ENCODE measurements at places on chromosomes 2 and 18. TPM values are rescaled to one million over a fixed set of nuclear protein-coding genes. Genes with fewer than 3 reads are reported as not detected.

The GTF3C2 gene
- 65.9 TPM for total RNA-seq

The CLEC4F gene
- total RNA-seq, result not detected

The ITPRIPL1 gene
- total RNA-seq, result not detected

The FAM228A gene
- not detected for total RNA-seq

The DCDC2C gene
- total RNA-seq, result 0.36 TPM

The NCK2 gene
- total RNA-seq, result 21.8 TPM

The CHST10 gene
- 16.0 TPM for total RNA-seq

The SKOR2 gene
- total RNA-seq, result not detected

The RAB27B gene
- 20.1 TPM for total RNA-seq

The GAD1 gene
- 0.73 TPM for total RNA-seq

The ERICH2 gene
- total RNA-seq, result not detected

The KLHL41 gene
- 0.30 TPM for total RNA-seq

The ACTG2 gene
- 0.16 TPM for total RNA-seq

The PLCD4 gene
- total RNA-seq, result 0.30 TPM

The NTSR2 gene
- not detected for total RNA-seq

The GRP gene
- total RNA-seq, result not detected

The IL36G gene
- 0.10 TPM for total RNA-seq

The ZFP36L2 gene
- total RNA-seq, result 24.5 TPM

The SDC1 gene
- total RNA-seq, result 202 TPM

The CCDC148 gene
- total RNA-seq, result 0.78 TPM

The EPB41L3 gene
- total RNA-seq, result 0.82 TPM

The GNAL gene
- 4.8 TPM for total RNA-seq

The SOX11 gene
- not detected for total RNA-seq

The SERPINB10 gene
- not detected for total RNA-seq

The C2orf80 gene
- not detected for total RNA-seq

The ANKRD30BL gene
- not detected for total RNA-seq

The RGPD3 gene
- 0.19 TPM for total RNA-seq

The ICA1L gene
- 2.1 TPM for total RNA-seq

The RAB6C gene
- total RNA-seq, result not detected

The CIDEA gene
- total RNA-seq, result not detected

The HOXD12 gene
- total RNA-seq, result not detected

The GPR39 gene
- 9.8 TPM for total RNA-seq
